GM23338 (cell line): ENCODE measurements at places on chromosomes 2 and 18. TPM values are rescaled to one million over a fixed set of nuclear protein-coding genes. Genes with fewer than 3 reads are reported as not detected.

The CFC1 gene
- total RNA-seq, result not detected in 2 replicates

The MALL gene
- 9.3 and 10.2 TPM in 2 replicates for total RNA-seq

The ADRA2B gene
- total RNA-seq, result 5.9 and 7.9 TPM in 2 replicates

DNA sequence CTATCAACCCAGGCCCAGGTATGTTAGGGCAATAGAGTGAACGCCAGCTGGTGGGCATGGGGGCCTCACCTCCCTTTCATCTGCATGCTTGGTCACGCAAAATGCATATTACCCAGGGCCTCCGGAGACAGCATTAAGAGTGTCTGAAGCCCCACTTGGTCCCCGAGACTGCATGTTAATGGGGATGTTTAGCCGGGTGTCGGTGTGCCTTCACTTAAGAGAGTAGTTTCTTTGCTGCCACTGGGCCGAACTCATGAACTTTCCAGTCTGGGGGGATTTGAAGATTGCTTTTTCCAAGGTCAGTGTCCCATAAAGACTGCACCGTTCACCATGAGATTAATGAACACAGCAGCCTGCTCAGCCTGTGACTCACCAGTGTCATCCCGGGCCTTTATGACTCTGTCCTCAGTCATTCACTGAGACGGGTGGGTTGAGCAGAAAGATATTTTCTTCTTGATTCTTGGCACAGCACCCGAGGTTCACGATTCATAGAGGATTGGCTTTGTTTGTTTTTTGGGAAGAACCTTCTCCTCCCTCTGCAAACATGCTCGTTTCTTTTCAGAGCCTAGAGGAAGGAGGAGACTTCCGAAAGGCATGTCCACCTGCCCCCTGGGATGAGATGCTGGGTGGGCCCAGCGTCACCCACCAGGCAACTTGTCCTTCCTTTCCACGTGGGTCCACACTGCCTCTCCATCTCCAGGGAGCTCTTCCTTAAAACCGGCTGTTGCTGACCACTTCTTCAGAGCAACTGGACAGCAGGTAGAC is 199.1 kb downstream of the GLI2 start:
- H3K36me3 ChIP-seq, result no peaks in the 10 kb centered on the region
- no peaks in the 10 kb centered on the region for H3K27me3 ChIP-seq
- DNase-seq, result no peak
- H3K4me3 ChIP-seq, result no peak overlapping the region
- peaks cover 10% of the 10 kb centered on the region for H3K4me1 ChIP-seq
- no peak overlapping the region for H3K27ac ChIP-seq

DNA sequence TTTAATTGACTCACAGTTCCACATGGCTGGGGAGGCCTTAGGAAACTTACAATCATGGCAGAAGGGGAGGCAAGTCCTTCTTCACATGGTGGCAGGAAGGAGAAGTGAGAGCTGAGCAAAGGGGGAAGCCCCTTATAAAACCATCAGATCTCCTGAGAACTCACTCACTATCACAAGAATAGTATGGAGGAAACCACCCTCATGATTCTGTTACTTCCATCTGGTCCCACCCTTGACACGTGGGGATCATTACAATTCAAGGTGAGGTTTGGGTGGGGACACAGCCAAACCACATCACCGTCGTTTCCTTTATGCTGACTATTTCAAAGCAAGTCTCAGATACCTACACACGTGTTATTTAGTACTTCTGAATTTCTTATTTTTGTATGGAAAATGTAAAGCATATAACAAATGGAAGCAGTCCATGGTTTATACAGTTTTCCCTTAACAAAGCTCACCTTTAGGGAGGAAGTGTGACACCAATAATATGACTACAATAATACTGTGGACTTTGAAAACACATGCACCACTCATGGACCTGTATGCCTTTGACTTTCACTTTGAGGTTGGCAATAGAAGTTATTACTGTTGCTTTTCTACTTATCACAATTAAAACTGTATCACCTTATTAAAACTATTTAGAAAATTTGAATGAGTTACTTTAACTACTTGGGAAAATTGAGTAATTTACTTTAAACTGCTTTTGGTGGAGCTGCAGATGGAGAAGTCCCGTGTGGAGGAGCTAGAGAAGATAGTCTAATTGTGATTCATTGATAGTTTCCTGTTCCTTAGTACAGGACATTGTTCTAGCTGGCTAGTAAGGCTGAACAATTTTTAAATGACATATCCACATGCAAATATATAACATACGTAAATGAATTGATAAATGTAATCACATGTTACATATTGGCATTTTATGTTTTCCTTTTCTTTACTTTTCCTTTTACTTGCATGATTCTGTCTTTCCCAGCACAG is 37.3 kb downstream of the MTCL1 start:
- no peaks in the 10 kb centered on the region for H3K36me3 ChIP-seq
- no peaks in the 10 kb centered on the region for H3K27me3 ChIP-seq
- no peak overlapping the region for H3K4me3 ChIP-seq
- 0 out of 2 replicates have a peak, but pooled peaks cover 5% of the 10 kb centered on the region for H3K4me1 ChIP-seq
- H3K27ac ChIP-seq, result no peak overlapping the region

DNA sequence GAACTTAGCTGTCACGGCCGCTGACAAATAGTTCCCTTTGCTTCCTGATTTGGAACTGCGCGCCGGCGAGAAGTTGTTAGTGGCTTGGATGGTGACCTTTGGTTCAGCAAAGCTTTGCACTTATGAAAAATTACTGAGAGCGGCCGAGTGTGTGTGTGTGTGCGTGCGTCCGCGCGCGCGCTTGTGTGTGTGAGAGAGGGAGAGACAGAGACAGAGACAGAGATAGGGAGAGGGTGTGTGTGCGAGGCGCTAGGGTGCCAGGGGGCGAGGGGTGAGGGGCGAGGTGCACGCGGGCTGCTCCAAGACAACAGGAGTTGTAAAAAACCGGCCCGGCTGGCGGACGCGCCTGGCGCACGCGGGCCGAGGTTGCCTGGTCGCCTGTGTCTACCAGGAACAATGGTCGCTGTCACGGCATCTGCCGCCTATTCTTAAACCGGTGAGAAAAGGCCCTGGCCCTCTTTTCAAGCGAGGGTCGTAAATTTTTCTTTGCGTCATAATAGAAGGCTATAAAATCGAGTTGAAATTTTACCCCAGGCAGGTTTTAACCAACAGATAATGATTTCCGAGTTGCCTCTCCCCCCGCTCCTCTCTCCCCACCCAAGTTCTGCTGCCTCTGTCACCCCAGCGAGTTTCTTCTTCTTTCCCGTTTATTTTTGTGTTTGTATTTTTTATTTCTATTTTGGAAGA is 535 bp downstream of the HOXD3 start:
- DNase-seq, result peak; percentile 69
- peak overlapping the region; percentile 34; the same call in 1 of the 2 replicates for H3K4me3 ChIP-seq

DNA sequence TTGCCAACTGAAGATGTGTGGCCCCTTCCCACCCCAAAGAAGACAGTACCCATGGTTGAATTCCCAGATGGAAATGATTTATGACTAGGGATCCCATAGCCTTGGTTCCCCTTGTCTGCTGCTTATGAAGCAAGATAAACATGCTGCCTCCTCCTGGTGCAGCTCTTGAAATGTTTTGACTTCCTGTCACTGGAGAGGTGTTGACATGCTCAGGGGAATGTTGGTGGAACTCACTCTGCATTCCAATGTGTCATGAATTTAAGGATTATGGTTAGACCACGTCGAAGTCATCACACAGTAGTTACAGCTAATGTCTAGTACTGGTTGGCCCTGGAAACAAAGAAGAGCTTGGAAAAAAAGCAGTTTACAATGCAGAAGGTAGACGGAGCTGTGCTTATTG is 69.0 kb upstream of the FAM110C start:
- no peaks in the 10 kb centered on the region for H3K36me3 ChIP-seq
- H3K27ac ChIP-seq, result no peak overlapping the region
- DNase-seq, result peak; percentile 66
- H3K4me3 ChIP-seq, result no peak overlapping the region

DNA sequence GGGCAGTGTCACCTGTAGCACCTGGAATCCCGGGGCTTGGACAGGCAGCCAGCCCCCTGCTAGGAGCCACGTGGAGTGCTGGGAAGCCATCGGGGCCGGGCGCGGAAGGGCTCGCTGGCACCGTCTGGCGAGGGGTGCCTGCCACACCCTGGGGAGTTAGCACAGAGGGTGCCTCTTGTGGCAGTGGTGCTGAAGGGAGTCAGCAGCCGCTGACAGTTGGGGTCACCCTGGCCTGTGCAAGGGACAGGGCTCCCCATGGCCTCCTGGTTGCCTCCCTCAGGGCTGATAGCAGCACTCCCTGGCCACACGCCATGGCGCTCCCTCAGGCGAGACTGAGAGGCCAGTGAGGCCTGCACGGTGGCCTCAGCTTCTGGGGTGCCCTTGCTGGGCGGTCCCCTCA is 13.9 kb upstream of the D2HGDH start:
- H3K36me3 ChIP-seq, result peaks cover 7% of the 10 kb centered on the region
- no peak for DNase-seq
- no peak overlapping the region for H3K27ac ChIP-seq
- H3K27me3 ChIP-seq, result no peaks in the 10 kb centered on the region
- H3K4me1 ChIP-seq, result no peaks in the 10 kb centered on the region
- H3K4me3 ChIP-seq, result no peak overlapping the region

DNA sequence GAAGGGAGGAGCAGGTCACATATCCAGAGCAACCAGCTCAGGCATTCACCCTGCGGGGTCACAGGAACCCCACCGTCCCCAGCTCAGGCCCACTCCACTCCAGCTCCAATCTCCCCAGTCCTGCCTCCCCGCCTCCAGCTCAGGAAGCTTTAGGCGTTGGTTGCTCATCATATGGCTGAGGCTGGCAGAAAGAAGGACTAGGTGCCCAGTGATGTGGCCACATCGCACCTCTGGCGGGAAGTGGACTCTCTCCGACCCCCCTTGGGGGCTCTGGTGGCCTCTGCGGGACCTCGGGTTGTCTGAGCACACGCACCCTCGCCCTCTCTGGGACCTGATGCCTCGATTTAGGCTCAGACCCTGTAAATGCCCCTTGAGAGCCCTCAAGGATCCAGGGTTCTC is 187.7 kb downstream of the ZFP36L2 start:
- 0 out of 2 replicates have a peak, but pooled peaks cover 9% of the 10 kb centered on the region for H3K4me1 ChIP-seq
- no peak overlapping the region for H3K27ac ChIP-seq
- no peaks in the 10 kb centered on the region for H3K27me3 ChIP-seq
- no peak overlapping the region for H3K4me3 ChIP-seq
- no peaks in the 10 kb centered on the region for H3K36me3 ChIP-seq
- DNase-seq, result no peak

DNA sequence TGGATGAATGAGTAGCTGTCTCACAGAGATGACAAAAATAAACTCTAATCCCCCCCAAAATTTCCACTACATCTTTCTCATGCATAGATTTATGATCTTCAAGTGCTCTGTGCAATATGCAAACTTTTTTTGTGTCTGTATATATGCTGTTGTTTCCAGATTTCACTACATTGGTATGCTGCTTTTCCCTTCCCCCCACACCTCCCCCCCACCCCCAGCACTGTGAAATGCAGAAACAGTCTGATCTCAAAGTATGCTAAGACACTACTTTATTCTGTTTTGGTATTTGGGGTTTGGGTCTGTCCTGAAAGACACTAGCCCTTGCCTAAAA is 524 bp upstream of the KLHL14 start:
- peaks cover 42% of the 10 kb centered on the region for H3K4me1 ChIP-seq
- no peak overlapping the region for H3K27ac ChIP-seq
- no peak for DNase-seq
- H3K36me3 ChIP-seq, result no peaks in the 10 kb centered on the region

DNA sequence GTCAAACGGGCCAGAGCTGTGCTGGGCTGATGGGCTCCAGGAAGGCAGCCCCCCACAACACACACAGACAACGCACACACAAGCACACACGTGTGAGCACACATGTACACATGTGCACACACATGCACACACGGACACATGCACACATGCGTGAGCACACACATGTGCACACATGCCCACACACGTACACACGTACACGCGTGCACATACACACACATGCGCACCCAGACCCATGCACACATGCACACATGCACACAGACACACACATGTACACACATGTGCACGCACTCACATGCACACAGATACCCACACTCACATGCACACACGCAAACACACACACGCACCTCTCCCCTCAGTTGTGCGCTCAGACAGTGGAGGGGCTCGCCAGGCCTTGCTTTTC is 31.2 kb upstream of the HPCAL1 start:
- no peak overlapping the region for H3K4me3 ChIP-seq
- H3K36me3 ChIP-seq, result no peaks in the 10 kb centered on the region
- H3K4me1 ChIP-seq, result no peaks in the 10 kb centered on the region
- DNase-seq, result no peak
- no peak overlapping the region for H3K27ac ChIP-seq
